MCF 10A (cell line): ENCODE measurements at places on chromosomes 12 and 14.

DNA sequence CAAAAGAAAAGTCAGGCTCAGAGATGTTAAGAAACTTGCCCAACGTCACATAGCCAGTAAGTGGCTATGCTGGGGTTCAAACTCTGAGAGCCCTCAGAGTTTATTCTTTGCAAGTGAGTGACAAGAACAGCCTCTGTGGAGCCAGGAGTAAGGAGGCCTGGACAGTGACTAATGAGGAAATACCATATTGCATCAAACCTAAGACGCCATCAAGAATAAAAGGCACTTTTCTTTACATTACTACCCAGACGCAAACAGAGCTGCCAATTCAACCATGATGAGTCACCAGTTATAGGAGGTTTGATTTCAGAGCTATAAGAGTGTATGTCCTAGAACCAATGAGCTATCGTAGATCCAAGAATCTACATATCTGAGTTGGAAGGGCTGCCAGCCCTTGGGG is 9.4 kb downstream of the TNFRSF1A start:
- peak; percentile 97 for DNase-seq

DNA sequence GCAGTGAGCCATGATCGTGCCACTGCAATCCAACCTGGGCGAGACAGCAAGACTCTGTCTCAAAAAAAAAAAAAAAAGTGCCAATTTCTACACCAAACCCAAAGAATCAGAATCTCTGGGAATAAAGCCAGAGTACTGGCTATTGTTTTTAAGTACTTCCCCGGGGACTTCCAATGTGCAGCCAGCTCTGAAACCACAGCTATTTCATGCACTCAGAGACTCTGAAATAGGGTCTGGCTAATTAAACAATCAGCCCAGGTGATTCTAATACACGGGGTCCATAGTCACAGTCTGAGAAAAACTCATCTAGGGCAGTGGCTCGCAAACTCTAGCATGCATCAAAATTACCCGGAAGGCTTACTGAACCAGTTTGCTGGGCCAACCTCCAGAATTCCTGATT is 56.3 kb downstream of the SIX6 start:
- DNase-seq, result peak; percentile 64

DNA sequence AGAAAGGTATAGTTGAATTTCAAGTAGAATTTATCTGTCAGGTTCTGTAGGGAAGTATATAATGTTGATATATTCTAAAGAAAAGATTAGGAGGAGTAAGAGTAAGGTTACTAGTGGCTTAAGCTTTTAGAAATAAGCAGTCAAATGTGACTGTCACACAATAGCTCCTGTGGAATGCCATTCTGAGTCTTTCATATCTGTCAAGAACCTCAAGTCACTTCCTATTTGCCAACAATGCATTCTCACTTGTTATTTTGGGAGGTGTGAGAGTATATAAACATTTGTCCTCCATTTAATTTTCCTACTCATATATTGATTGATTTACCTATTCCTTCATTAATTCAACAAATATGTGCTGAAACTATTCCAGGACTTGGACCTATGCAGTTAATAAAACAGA is 11.7 kb downstream of the CLEC9A start:
- no peak for DNase-seq

DNA sequence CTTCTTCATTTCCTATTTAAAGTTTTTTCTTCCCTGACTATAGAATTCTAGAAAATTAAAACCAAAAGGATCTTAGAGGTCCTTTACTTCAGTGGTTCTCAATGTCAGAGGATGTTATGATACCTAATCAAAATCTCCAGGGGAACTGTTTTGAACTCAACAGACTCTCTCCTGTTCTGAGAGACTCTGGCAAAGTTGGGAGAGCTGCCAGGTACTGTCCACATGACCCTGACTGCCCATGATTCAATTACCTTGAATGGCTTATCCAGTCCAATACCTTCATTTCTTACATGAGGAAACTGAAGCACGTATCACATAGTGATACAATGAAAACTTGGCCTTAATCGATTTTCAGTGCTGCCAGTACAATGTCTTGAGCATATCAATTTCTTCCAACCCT is 16.6 kb downstream of the ALKBH1 start:
- DNase-seq, result no peak

DNA sequence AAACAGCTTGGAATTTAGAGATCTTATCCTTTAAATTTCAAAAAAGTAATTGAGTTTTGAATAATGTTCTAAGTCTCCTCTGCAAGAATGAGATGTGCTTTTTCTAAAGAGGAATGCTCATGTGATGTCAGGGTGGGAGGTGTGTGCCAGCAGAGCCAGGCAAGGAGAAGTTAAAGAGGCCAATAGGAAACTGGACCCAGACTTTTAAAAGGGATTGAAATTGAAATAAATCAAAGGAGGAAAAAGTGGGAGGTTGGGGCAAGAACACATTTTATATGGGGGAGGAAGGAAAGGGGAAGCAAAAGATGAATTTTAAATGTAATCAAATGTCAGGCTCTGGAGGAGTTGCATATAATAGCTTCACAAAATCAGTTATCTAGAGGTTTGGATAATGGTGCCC is 126.1 kb downstream of the FIGNL2 start:
- DNase-seq, result no peak

DNA sequence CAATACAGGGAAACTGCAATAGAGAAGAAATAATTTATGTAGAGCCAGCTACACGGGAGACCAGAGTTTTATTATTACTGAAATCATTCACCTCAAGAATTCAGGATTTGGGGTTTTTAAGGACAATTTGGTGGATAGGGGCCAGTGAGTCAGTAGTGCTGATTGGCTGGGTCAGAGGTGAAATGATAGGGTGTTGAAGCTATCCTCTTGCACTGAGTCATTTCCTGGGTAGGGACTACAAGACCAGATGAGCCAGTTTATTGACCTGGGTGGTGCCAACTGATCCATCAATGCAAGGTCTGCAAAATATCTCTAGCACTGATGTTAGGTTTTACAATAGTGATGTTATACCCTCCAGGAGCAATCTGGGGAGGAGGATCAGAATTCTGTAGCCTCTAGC is 486.3 kb downstream of the LRIG3 start:
- no peak for DNase-seq

GRCh38 chr14:85873006-85873405 is 343.1 kb downstream of the FLRT2 start:
- DNase-seq, result no peak

GRCh38 chr14:104219731-104220214 is 81.4 kb downstream of the KIF26A start:
- DNase-seq, result no peak
